ENCODE measurements at places on chromosomes 1 and 21.

GRCh38 chr1:223726380-223727001 lies 14.2 kb downstream of the CAPN2 start:
- no peak for DNase-seq

DNA sequence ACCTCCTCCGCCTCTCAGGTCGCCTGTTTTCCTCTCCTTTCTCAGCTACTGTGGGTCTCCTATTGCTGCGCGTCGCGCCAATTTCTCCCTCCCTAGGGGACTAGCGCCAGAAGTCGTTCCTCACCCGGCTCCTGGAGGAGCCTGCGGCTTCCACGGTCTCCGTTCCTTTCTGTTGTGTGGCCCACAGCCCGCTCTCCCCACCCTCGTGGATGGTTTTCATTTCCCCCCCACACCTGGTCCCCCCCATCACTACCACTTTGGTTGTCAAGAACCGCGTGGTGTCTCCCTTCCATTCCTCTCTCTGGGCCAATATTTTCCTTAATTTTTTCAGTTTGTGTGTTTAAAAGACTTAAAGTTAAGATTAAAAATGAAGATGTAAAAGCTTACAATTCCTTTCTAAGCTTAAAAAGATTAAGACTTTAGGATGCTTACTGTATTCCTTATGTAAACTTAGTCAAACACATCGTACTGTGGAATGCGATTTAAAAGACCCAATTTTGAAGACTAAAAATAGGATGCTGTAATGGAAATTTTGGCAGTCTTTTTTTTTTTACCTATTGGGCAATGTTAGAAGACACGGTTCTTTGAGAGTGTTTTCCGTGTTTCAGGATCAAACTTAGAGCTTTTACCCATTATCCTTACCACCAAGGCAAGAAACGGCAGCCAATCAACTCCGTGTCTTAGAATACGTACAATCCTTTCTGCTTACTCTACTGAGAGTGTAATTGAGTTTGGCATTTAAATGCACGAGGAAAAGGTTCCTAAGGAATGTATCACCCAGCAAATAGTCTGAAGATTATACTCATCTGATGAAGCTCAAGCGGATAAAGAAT lies 773 bp downstream of the CNST start:
- no peak for DNase-seq

- no peak for DNase-seq
These were observed 89.8 kb upstream of the KCNE2 start for GRCh38 chr21:34274001-34274400.

DNA sequence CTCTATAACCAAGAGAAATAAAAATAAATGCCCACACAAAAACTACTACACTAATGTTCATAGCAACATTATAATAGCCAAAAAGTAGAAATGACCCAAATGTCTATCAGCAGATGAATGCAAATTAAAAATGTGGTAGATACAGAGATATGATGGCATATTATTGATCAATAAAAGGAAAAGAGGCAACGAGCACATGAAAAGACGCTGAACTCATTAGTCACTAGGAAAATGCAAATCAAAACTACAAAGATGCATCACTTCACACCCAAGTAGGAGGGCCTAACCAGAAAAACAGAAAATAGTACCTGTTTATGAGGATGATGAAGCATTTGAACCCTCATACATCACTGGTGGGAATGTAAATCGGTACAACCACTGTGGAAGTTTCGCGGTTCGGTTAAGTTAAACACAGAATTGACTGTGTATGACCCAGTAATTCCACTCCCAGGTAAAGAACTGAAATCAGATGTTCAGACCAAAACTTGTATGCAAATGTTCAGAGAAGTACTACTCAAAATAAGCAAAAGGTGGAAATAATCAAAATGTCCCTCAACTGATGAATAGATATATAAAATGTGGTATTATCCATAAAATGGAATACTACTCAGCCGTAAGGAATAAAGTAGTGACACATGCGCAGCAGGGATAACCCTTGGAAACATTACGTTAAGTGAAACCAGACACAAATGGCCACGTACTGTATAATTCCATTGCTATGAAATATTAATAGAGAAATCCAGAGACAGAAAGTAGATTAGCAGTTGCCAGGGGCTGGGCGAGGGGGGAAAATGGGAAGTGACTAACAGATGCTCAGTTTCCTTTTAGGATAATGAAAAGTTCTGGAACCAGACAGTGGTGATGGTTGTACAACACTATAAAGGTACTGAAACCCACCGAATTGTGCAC lies 3.1 kb downstream of the USP48 start:
- no peak for DNase-seq

GRCh38 chr1:234214129-234214910 lies 158.9 kb upstream of the COA6 start:
- DNase-seq, result peak; percentile 52

DNA sequence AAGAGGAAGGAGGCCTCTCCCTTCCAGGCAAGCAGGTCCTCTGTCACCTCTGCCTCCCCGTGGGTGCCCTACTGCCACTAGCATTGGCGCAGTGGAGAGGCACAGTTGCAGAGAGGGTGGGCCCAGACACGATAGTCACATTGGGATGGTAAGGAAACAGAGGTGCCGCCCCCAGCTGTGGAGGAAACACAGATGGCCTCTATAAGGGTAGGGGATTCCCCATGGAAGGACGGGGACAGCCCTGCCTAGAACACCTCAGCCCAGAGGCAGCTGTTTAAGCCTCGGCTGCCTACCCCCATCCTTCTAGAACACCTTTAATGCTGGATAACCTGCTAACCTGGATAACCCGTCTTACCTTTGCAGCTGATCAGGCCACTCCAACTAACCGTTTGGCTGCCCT lies 65.7 kb upstream of the CNTN2 start:
- DNase-seq, result no peak

GRCh38 chr21:45127937-45128336 lies 53.6 kb downstream of the ADARB1 start:
- DNase-seq, result no peak

GRCh38 chr21:22364163-22364562 lies 1366.0 kb downstream of the NCAM2 start:
- no peak for DNase-seq

GRCh38 chr1:76433526-76433925 lies 359.0 kb downstream of the ST6GALNAC3 start:
- no peak for DNase-seq

Data from nucleus accumbens (tissue), 56 donors.